Amniotic stem cell (primary cell): ENCODE measurements at places on chromosomes 11 and 22.

DNA sequence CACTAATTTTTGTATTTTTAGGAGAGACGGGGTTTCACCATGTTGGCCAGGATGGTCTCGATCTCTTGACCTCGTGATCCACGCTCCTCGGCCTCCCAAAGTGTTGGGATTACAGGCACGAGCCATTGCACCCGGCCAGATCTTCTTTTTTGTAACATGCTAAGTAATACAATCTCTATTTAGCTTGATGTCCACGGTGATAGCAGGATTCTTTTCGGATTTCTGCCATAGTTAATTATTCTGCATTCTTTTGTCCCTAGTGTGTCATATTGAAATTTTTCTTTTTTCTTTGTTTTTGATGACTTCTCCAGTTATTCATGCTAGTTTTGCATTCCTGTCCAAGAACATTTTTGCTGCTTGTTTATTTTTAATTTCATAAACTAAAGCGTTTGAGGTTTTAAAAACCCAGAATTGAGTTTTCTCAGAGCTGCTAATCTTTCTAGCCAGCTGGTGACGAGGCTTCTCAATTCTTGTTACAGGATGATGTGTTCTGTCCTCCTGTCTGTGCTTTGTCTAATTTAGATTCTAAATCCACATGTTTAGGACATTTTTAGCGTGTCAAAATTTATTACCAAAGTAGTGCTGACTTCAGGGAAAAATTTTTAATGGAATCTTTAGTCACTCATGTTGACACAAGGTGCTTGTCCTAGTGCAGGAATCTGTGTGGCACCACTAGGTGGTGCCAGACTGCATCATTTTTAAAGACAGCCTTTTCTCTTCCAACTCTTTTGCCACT is 21.8 kb downstream of the NF2 start:
- DNase-seq, result peak; percentile 60

DNA sequence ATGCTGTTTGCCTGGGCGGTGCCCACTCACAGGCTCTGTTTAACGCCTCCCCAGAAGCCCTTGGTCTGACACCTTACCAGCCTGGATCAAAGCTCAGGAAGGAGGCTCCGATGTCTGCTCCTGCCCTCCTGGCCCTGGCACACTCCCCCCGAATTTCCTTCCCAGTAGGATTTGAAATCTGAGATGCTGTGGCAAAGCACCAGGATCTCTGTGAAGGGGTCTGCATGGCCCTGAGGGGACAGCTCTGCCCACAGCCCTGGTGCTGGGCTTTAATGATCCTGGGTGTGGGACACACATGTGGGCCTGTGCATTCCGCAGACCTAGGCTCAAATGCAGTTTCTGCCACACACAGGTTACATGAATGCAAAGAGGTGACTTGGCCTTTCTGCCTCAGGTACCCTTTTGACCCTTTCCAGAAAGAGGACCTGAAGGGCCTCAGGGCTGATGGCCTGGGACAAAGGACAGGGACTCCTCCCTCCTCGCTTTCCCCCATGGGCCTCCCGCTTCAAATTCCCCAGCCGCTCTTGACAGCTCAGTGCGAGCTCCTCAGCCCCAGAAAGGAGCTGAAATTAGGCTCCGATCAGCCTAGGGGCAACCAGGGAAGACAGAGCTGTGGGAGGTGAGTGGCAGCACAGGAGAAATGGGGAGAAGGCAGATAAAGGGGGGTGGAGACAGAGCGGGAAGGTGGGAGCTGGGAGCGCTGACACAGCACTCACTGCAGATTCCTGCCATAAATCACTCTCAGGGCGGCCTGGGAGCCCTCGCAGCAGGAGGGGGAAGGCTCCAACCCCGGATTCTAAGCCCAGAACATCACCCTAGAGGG is 41.3 kb downstream of the TRIM29 start:
- no peak for DNase-seq

- DNase-seq, result no peak
Measured at GRCh38 chr11:118872403-118872821, 11.3 kb upstream of the CXCR5 start.

GRCh38 chr11:118263695-118264568 is at the start of gene MPZL2:
MPZL2 (minus strand) TSS chr11:118264297; CDS start chr11:118264153, 144 bp downstream.
- no peak for DNase-seq

DNA sequence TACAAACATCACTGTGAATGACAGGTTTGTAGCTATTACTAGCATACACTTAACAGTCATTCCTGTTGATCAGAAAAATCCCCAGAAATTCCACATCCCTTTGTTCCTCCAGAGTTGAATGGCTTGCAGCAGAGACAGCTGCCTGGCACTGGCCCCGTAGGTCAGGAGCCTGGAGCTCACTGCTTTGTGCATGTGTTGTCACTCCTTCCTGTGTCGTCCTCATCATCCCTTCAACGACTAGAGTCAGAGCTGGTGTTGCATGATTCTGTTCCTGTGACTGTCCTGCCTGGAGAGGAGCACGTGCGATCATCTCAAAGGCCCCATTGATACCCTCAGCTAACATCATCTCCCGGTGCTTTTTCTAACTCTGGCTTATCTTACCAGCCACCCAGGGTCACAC is 58.3 kb downstream of the LDLRAD3 start:
- no peak for DNase-seq

GRCh38 chr11:118084247-118084646 is 2.5 kb downstream of the SMIM35 start:
- DNase-seq, result no peak

DNA sequence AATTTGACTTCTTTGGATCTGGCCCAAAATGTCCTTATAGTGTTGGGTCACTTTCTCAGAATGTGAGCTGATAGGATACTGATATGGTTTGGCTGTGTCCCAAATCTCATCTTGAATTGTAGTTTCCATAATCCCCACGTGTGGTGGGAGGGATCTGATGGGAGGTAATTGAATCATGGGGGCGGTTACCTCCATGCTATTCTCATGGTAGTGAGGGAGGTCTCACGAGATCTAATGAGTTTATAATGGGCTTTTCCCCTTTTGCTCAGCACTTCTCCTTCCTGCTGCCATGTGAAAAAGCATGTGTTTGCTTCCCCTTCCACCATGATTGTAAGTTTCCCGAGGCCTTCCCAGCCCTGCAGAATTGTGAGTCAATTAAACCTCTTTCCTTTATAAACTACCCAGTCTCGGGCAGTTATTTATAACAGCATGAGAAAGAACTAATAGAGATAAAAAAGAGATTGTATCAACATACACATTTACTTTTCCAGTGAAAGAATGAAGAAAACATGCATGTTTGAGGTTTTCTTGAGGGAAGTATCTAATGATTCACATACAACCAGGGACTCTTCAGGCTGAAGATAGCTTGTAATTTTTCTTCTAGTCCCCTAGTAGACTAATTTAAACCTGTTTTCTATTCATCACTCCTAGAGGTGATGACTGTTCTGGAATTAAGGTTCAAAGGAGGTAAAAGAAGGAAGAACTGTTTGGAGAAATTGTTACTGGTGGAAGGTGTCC is 17.3 kb upstream of the CSTF3 start:
- DNase-seq, result no peak

- no peak for DNase-seq
Measured at GRCh38 chr11:59025097-59025496, 61.0 kb upstream of the GLYATL1B start.

- no peak for DNase-seq
Measured at GRCh38 chr22:28448625-28449024, 231.0 kb downstream of the TTC28 start.

DNA sequence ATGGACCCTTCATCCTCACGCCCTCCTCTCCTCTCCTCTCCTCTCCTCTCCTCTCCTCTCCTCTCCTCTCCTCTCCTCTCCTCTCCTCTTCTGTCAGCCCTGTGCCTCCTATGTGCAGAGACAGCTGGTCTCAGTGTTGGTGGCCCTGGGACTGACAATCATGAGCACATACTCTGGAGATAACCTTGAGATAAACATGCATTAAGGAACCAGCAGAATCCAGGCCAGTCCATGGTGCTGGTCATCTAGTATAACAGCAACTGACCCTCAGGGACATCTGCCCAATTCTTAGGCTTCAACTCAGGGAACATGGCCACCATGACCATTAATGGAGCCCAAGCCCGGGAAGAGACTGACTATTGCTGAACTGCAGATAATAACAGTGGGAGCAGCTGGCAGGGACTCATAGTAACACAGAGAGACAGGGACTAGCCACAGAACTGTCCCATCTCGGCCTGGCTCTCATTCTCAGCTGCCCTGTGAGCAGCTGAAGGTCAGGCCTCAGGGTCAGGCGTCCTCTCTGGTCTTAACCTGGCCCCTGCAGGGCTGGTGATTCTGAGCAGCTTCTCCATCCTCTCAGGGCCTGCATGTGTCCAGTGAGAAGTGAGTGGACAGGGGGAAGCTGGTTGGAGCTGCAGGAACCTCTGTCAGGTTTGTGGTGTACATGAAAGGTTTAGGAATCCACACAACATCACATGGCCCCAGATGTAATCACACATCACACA is 45.4 kb downstream of the GGTLC2 start:
- no peak for DNase-seq

DNA sequence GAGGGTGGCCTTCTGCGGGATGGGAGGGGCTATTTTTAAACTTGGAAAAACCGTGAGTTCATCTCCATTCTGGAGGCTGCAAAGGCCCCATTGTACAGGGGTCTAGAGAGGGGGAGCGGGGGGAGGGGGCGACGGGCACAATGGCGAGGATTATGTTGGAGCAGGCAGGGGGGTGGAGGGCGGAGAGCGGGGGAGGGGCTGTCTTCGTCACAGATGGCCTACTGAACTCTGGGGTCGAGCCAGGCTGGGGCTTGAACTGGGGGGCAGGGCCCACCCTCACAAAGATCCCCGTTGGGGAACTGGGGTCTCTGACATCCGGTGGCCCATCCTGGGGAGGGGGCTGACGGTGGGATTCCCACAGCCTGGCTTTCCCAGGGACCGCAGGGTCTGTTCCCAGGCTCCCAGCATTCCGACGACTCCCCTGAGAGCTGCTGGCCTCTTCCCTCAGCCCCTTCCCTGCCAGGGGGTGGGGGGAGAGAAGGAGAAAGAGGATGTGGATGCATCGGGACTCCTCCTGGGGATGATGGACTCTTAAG is 3.4 kb upstream of the MCAM start:
- no peak for DNase-seq

GRCh38 chr11:131977231-131977630 is 606.8 kb downstream of the NTM start:
- peak; percentile 48 for DNase-seq

GRCh38 chr11:134592391-134592990 is 180.4 kb upstream of the B3GAT1 start:
- no peak for DNase-seq

- no peak for DNase-seq
Measured at GRCh38 chr11:45335434-45335833, 49.3 kb upstream of the SYT13 start.

DNA sequence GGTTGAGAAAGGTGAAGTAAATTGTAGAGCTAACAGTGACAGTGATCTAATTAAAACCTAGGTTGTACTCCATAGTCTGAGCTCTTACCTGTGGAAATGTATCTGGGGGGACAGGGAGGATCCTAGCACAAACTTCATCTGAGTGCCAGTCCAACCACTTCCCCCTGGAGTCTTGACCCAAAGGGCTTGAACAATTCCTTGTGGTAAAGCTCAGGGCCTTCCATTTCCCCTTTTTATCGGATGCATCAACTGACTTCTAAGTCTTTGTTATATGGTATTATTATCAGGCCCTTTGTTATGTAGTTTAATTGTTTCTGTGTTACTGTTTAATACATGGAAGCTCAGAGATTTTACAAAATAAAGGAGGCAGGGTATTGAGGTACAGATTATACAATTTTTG is 140.2 kb upstream of the SESN3 start:
- no peak for DNase-seq

GRCh38 chr11:59403546-59403945 is 22.7 kb downstream of the OR5A2 start:
- no peak for DNase-seq
